Activated CD8-positive, alpha-beta T cell treated with anti-CD3 and anti-CD28 coated beads, Interleukin-2, amount 10 ng/mL, durations not matched to agents 7 days and 5 days (primary cell): ENCODE measurements at places on chromosomes 3 and 15. TPM values are rescaled to one million over a fixed set of nuclear protein-coding genes. Genes with fewer than 3 reads are reported as not detected.
A peak's percentile ranks its signal among the peaks of the same experiment; 100 is the strongest.

DNA sequence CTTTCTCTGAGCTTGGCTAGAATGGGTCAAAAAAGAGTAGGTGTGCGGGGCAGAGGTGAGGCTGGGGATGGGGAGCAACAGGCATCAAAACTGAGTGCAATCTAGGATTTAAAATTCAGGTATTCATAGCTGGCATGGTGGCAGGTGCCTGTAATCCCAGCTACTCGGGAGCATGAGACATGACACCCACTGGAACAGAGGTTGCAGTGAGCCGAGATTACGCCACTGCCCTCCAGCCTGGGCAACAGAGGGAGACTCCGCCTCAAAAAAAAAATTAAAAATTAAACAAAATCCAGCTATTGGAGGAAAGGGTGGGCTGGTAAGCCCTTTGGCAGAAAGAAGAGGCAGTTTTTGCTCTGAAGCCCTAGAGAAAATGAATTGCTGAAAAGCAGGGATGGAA lies 485.8 kb upstream of the PROK2 start:
- DNase-seq: no peak

GRCh38 chr3:13078163-13078905 lies 5.1 kb upstream of the IQSEC1 start:
- peak; percentile 80 for DNase-seq

- no peak for DNase-seq
Measured at GRCh38 chr3:12487336-12487735, 3.1 kb downstream of the TSEN2 start.

GRCh38 chr3:37964716-37965115 lies 25.9 kb upstream of the VILL start:
- no peak for DNase-seq

IRAK2 gene
- total RNA-seq: 1.3 TPM

GRCh38 chr3:2929574-2929973 lies 180.6 kb downstream of the IL5RA start:
- DNase-seq: no peak

GRCh38 chr3:34005886-34006285 lies 207.5 kb downstream of the PDCD6IP start:
- DNase-seq: no peak

DNA sequence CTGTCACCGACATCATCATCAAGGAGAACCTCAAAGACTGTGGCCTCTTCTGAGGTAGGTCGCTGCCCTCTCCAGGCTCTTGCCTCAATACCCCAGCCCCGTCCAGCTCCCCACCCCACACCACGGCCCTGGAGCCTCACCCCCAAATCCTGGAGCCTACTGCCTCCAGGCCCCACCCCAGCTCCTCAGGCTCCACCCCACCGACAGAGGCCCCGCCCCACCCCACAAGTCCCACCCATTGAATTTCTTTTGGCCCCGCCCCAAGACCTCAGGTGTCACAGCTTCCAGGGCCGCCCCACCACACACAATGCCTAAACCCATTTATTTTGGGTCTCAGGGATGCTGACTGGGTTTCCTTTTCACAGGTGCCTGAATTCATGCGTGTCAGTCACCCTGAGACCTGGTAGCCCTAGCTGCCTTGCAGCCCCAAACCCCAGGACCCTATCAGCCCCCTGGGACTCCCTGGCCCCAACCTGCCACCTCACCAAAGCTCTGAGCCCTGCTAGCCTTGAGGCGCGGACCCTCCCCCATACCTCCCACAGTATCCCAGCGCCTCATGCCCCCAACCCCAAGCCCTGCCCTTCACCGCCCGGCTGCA lies 3.6 kb downstream of the GNAT1 start:
- DNase-seq: peak; percentile 47

DNA sequence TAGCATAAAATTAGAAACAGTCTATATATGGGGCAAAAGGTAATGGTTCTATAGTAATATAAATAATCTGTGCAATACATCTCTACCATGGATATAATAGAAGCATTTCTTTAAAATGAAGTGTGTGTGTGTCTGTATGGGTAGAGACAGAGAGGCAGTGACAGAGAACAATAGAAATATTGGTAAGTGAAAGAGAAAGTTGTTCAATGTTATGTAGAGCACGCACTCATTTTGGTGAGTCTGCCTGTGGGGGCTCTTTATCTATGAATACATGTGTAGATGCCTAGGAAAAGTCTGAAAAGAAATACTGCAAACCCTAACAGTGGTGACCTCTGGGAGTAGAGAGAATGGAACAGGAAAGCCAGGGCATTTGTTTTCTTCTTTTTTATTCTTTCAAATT lies 182.6 kb downstream of the STAC start:
- DNase-seq: no peak

GRCh38 chr15:93954985-93955571 lies 276.3 kb upstream of the MCTP2 start:
- no peak for DNase-seq

DNA sequence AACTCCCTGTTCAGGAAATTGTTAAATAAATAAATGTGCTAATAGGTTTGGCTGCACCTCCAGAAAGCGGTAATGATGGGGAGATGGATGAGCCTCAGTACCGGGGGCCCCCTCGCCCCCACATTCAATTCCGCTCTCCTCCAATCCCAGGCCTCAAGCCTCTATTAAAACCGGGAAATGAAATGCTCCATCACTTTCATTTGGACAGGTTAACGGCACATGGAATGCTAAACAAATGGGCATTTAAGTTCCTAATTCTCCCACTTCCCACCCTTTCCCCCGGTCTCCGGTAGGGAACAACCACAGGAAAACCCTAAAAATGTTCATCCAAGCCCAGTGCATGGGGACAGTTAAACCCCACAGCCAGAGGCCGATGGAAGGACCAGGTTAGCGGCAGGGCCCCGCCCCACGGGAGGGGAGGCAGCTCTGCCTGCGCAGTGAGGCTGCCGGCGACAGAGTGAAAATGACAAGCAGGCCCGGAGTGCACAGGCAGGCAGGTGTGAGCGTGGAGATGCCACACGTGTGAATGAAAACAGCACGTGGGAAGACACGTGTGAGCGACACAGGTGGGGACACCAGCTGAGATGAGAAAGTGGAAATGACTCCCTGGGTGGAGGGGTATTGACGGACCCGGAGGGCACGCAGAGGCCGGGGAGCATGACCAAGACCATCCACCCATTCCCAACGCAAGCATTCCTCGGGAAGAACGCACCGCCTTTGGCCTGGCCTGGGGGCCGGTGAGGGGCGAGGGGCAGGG lies 28.1 kb downstream of the RNU5B-1 start:
- no peak for DNase-seq

- DNase-seq: peak; percentile 17
Measured at GRCh38 chr15:31269816-31270575, 56.6 kb upstream of the KLF13 start.

ARL14 gene
- total RNA-seq: not detected

DNA sequence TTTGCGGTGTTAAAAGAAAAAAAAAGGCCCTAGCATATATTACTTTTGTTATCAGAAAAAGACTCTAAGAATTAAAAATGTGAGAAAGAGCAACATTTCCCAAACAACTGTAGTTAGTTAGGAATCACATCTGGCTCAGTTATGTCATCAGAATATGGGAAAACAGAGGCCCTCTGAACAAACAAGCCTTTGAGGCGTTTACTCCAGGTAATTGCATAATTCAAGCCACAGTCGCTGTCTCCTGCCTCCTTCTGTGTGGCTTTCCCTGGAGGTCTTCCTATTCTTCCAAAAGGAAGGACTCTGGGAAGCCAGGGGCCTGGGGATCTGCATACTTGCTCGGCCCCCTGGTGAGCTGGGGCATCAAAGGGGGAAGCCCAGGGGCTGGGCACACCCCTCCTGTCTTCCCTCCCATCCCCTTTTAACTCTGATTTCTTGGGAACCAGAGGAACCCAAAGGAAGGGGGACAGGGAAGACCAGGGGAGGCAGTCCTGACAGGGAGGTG lies 3.7 kb upstream of the FAM107A start:
- DNase-seq: no peak

GRCh38 chr15:38516626-38517025 lies 48.0 kb downstream of the RASGRP1 start:
- no peak for DNase-seq

SNX22 gene
- total RNA-seq: 0.58 TPM

DNA sequence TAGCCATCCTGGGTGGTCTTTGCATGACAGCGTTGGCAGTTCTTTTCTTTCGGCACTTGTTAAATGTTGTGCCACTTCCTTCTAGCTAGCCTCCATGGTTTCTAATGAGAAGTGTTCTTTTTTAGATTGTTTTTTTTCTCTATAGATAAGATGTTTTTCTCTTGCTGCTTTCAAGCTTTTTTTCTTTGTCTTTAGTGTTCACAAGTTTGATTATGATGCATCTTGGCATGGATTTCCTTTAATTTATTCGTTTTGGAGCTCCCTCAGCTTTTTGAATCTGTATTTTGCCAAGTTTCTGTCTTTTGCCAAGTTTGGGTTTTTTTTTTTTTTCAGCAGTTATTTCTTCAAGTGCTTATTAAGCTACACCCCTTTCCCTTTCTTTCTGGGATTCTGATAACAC lies 53.1 kb downstream of the TM2D3 start:
- no peak for DNase-seq
